Head of caudate nucleus (tissue), 42 donors: ENCODE measurements at places on chromosomes 13 and 19.
A peak's percentile ranks its signal among the peaks of the same experiment; 100 is the strongest.

- DNase-seq = no peak
Observed at GRCh38 chr19:6458695-6459261, 814 bp downstream of the SLC25A23 start.

DNA sequence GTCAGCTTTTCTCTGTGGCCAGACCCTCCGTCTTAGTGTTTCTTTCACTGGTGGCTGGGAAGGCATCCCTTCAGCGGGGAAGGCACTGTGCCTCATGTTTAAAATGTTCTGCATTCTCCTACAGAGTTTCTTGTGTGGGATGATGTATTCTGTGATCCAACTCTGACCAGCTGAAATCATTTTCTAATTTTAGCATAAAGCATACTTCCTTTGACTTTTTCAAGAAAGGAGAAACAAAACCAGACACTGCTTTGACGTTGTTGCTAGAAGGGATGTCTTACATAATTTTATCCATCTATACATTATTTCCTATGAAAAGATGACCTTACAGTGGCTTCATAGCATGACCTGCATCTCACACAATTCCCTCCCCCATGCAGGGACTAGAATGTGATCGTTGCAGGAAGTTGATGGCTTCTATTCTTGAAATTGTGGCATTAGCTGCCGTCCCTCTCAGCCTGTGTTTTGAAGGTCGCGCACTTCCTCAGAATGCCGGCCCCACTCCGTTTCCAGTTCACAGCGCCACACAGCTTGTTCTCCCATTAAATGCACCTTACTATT is 38.6 kb upstream of the TEX29 start:
- no peak for DNase-seq

DNA sequence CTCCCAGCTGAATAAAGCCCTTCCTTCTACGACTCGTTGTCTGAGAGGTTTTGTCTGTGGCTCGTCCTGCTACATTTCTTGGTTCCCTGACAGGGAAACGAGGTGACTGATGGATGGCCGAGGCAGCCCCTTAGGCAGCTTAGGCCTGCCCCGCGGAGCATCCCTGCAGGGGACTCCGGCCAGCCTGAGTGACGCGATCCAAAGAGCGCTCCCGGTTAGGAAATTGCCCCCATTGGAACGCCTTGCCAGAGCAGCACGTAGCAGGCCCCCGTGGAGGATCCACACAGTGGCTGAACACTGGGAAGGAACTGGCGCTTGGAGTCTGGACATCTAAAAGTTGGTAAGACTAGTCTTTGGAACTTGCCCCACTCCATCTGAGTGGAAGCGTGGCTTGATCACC is 296.8 kb upstream of the SGCG start:
- no peak for DNase-seq

DNA sequence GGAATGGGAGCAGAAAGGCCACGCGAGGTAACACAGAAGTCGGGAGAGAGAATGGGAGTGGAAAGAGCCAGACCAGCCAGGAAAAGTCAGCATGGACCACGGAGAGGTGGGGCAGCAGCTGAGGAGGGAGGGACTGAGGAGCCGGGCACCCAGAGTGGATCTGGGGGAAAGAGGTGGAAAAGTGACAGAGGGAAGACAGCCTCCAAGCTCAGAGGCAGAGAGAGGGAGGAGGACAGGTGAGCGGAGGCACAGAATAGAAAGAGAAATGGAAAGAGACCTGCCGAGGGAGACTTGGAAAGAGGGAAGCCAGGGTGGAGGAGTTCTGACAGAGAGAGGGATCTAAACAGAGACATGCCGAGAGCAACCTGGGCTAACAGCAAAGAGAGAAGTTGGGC is 1.6 kb downstream of the GRIK5 start:
- no peak for DNase-seq

DNA sequence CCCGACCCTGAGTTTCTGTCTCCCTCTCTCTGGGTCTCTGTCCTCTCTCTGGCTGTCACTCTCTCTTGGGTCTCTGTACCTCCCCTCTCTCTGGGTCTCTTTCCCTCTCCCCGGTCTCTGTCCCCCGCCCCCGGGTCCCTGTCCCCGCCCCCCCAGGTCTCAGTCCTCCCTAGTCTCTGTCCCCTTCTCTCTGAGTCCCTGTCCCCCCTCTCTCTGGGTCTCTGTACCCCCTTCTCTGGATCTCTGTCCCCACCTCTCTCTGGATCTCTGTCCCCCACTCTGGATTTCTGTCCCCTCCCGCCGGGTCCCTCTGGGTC is 2.3 kb upstream of the FTL start:
- DNase-seq = no peak

- DNase-seq = no peak
Observed at GRCh38 chr19:30420881-30421280, 48.7 kb downstream of the ZNF536 start.

GRCh38 chr19:4445963-4446703 is 11.5 kb downstream of the UBXN6 start:
- DNase-seq = no peak

DNA sequence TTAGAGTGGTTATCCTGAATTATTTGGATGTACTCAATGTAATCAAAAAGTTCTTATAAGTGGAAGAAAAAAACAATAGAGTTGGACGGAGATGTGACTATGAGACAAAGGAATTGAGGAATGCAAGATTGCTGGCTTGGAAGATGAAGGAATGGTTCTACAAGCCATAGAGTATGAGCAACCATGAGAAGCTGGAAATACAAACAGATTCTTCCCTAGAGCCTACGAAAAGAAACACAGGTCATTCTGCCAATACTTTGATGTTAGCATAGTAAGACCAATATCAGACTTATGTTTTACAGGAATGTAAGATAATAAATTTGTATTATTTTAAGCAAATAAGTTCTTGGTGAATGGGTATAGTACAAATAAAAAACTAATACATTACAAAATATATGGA is 249.2 kb downstream of the DIAPH3 start:
- DNase-seq = no peak

DNA sequence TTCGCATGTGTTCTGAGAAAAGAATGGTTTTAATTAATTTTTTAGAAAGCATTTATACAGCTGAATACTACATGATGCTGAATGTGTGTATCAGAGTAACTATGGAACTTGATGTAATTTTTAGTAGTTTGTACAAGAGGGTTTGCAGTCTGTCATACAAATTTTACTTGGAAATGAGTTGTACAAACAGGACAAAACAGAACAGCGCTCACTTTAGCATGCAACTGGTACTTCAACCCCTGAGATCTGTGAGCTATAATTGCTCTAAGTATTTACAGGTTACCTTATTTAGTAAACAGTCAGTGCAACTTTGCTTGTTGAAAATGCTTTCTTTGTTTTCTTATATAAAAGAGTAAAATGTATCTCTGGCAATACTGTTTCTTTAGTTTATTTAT is 706 bp downstream of the TNFRSF19 start:
- no peak for DNase-seq

- DNase-seq = no peak
Observed at GRCh38 chr13:98598043-98598442, 21.1 kb upstream of the STK24 start.

DNA sequence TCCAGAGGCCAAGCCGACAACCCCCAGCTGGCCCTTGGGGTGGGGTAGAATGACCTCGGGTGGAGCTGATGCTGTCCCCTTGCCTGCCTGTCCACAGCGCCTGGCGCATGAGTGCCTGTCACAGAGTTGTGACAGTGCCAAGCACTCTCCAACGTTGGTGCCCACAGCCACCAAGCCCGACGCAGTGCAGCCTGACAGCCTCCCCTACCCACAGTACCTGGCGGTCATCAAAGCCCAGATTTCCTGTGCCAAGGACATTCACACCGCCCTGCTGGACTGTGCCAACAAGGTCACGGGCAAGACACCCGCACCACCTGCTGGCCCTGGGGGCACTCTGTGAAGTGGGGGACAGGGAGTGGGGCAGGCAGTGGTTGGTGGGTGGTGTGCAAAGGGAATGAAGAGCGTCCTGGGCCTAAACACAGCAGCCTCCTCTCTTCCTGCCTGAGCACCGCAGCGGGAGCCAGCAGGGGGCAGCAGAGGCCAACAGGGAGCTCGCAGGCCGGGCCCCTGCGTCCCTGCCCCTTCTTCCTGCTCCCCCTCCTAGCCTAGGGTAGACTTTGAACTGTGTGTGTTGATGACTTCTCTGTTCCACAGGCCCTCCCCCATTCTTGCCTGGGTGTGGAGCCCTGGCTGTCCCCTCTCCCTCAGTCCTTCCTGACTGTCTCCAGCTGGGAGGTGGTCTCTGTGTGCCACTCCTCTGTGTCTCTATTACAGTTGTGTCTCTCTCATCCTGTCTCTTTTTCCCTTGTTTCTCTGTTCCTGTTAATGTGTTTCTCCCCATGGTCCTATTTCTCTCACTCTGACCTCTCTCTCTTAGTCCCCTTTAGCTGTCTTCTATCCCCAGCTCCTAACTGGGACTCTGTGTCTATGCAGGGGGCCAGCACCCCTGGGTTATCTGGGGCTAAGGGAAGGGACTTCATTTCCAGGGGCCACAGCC is 6.5 kb downstream of the MED29 start:
- DNase-seq = peak; percentile 87

DNA sequence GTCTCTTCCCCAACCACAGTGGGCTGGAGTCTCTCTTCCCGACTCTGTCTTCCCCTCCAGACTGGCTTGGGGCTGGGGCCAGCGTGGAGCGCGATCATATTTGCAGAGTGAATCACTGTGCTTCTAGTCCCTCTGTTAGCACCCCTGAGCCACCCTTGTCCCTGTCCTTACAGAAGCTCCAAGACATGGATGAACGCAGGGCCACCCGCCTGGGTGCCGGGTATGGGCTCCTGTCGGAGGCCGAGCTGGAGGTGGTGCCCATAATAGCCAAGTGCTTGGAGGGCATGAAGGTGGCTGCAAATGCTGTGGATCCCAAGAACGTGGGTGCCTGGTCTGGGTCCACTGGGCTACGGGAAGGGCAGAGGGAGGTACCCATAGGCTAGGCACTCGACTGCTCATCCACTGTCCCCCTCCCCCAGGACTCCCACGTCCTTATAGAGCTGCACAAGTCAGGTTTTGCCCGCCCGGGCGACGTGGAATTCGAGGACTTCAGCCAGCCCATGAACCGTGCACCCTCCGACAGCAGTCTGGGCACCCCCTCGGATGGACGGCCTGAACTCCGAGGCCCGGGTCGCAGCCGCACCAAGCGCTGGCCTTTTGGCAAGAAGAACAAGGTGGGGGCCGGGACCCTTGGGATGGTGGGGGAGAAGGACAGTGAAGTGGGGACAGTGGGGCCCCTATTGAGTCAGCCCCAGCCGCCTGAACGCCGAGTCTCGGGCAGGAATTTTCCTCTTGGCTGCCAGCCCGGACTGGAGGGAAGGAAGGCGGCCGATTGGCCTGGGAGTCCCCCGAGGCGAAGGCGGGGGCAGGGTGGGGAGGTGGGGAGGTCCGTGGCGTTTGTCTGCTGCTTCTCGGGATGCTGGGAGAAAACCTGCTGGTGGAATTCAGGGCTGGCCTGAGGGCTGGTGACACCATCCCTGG is 5.2 kb downstream of the TRIP10 start:
- peak; percentile 43 for DNase-seq

- DNase-seq = peak; percentile 77
Observed at GRCh38 chr19:12994701-12995595, at the start of gene NFIX. Gene NFIX, plus strand, starts transcription at chr19:12995475. Its CDS starts 363 bp downstream, at chr19:12995838.

GRCh38 chr19:49064768-49065611 is at the start of gene NTF4:
Gene NTF4, minus strand, starts transcription at chr19:49064818. Its CDS starts 2,821 bp downstream, at chr19:49061997.
- no peak for DNase-seq

- DNase-seq = no peak
Observed at GRCh38 chr13:97826421-97827012, 127.0 kb upstream of the IPO5 start.

- no peak for DNase-seq
Observed at GRCh38 chr19:29491491-29491890, 34.3 kb upstream of the VSTM2B start.

GRCh38 chr13:60647547-60647946 is 250.5 kb downstream of the TDRD3 start:
- no peak for DNase-seq

GRCh38 chr13:71864094-71864985 is 2.7 kb downstream of the DACH1 start:
- no peak for DNase-seq

GRCh38 chr19:1318678-1319471 is 33.2 kb downstream of the EFNA2 start:
- DNase-seq = no peak

DNA sequence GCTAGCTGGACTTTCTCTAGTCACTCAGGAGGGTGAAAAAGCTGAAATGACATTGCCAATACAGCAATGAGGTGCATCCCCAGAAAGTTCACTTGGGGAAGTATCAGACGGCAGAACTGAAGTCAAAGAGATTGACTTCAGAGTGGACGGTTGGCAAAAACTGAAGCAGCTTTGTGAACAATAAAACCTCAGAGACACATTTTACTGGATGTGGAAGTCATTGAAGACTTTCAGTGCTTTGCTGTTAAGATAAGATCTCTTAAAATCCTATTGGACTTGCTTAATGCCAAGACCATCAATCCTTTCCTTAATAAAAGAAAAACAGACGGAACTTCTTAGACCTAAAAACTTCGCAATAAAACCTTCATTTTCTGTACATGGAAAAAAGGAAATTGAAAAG is 103.7 kb downstream of the ABCC4 start:
- no peak for DNase-seq

DNA sequence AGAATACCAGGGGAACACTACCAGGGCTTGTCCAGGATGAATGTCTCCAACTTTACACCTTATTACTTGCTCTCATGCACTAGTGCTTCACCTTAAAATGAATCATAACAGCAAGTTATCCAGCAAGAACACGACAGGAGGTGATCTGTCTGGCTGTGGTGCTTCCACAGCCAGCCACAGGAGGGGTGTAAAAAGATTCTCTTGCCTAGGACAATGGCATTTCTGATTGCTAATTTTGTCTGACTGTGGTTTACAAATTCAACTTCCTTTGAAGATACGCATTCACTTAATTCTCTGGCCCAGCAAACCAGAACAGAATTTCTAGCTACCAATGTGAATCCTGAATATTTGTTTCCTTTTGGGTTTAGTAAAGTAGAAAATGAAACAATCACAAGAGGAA is 23.1 kb upstream of the COG3 start:
- DNase-seq = no peak

- DNase-seq = no peak
Observed at GRCh38 chr13:113825841-113826240, 38.0 kb downstream of the GAS6 start.

GRCh38 chr13:81326913-81327312 is 986.0 kb upstream of the SPRY2 start:
- DNase-seq = no peak

DNA sequence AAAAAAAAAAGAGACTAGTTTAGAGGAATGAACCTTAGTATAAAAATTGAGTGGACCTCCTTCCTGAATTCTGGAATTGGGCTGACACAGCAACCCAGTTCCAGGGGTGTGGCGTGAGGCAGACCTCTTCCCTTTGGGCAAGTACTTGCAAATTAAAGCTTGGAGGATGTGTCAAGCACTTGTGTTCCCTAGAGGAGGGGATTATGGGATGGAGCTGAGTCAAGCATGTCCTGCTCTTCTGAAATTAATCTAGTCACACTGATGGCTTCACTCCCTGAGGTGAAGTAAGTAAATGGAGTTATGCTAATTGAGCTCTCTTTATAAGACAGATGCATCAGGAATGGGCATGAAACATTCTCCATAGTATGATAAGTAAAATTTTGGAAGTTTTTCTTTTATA is 107.7 kb upstream of the HTR2A start:
- no peak for DNase-seq

GRCh38 chr19:35522745-35523327 is 5.3 kb downstream of the SBSN start:
- no peak for DNase-seq
